ENCODE measurements at places on chromosomes 4 and X.

GRCh38 chr4:123786163-123786915 is 389.7 kb downstream of the SPRY1 start:
- no peak for DNase-seq

GRCh38 chr4:122588453-122589238 is 32.2 kb downstream of the IL21 start:
- no peak for DNase-seq

GRCh38 chr4:55444827-55445226 is 49.1 kb downstream of the TMEM165 start:
- no peak for DNase-seq

- no peak for DNase-seq
These were observed 4.6 kb upstream of the SERTM2 start for GRCh38 chrX:111506826-111507225.

GRCh38 chr4:20640989-20641388 is 59.3 kb upstream of the PACRGL start:
- DNase-seq: no peak

DNA sequence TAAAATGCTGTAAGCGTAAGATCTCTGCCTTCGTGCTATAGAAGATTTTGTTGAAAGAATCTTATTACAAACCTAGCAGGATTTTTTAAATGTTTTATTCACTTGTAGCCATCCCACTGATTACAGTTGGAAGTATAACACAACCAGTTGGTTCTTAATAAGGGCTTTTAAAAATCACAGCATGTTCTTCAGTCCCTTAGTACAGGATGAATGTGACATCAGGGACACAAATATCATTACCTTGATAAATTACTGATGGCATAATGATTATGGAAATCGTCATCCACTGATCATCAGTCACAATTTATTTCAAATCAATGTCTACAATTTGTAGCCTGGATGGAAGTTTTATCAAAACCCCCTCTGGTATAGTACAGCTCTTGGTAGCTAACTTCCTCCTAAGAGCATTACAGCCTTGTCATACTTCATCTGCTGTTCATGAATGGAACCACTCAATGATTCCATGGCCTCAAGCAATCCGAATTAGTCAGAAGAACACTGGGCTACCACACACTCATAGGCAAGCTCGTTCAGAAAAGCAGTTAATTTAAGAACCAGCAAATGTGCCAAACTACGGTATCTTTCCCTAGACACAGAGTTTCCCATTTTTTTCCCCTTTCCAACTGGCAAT is 389.2 kb upstream of the TENM3 start:
- no peak for DNase-seq

DNA sequence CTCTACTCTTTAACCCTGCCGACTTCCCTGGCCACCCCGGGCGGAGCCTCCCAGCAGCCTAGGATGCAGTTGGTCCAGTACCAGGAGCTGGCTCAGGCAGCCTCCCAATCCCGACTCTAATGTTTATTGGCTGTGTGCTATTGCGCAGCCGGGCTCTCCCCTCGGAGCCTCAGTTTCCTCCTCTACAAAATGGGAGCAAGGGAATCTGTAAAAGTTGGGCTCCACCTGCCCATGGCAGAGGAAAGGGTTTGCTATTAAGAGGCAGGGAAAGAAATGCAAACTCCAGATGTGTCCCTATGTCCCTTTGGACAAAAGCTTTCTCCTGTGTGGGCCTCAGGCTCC is 140.8 kb upstream of the PJA1 start:
- no peak for DNase-seq

- DNase-seq: no peak
These were observed 13.7 kb upstream of the DTHD1 start for GRCh38 chr4:36267486-36268268.

GRCh38 chrX:105744291-105744690 is 78.0 kb upstream of the NRK start:
- no peak for DNase-seq

- DNase-seq: no peak
These were observed 29.1 kb downstream of the ANAPC4 start for GRCh38 chr4:25406081-25406692.

- no peak for DNase-seq
These were observed 941.2 kb upstream of the TENM3 start for GRCh38 chr4:181301735-181302710.

DNA sequence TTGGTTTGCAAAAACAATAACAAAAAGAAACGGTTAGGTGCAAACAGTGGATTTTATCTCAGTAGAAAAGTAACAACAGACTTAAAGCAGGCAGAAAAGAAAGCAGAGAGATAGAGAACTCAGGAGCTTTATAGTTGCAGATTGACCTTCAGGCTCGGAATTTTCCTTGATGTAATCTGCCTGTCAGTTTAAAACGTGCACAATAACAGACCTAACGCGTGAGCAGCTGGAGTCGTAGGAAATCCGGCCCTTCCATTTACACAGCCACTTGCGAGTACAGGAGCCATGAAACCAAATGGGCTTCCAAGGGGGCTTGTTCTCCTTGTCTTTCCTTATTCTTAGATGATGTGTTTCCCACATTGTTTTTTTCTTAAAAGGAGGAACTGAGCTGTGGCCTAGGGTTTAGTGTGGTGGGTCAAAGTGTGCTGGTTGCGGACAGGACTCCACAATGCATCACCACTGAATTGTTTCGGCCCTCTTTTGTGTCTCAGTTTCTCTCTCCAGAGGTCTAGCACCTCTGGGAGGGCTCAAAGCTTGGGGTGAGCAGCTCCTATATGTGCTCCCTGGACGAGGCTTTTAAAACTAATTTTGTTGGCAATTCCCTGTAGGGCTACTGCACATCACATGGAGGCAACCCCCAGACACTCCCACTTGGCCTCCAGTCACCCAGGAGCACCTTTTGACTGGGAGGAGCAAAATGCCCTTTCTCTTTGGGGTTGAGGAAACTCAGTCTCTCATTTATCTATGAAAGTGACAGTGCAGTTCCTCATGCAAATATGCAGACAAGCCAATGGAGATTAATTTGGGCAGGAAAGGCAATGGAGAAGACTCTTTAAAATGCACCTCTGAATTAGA is 13.9 kb upstream of the MPP1 start:
- no peak for DNase-seq

- no peak for DNase-seq
These were observed 30.6 kb downstream of the ABHD18 start for GRCh38 chr4:127995776-127996175.

GRCh38 chrX:137707348-137707747 is 141.4 kb downstream of the ZIC3 start:
- no peak for DNase-seq

GRCh38 chr4:162350331-162350730 is 186.5 kb upstream of the FSTL5 start:
- no peak for DNase-seq

- DNase-seq: no peak
These were observed 18.8 kb downstream of the IL3RA start for GRCh38 chrX:1355131-1356046.

GRCh38 chr4:122000849-122001248 is 49.0 kb upstream of the TRPC3 start:
- no peak for DNase-seq

GRCh38 chrX:154443479-154443910 is 446 bp upstream of the FAM50A start:
- DNase-seq: no peak

DNA sequence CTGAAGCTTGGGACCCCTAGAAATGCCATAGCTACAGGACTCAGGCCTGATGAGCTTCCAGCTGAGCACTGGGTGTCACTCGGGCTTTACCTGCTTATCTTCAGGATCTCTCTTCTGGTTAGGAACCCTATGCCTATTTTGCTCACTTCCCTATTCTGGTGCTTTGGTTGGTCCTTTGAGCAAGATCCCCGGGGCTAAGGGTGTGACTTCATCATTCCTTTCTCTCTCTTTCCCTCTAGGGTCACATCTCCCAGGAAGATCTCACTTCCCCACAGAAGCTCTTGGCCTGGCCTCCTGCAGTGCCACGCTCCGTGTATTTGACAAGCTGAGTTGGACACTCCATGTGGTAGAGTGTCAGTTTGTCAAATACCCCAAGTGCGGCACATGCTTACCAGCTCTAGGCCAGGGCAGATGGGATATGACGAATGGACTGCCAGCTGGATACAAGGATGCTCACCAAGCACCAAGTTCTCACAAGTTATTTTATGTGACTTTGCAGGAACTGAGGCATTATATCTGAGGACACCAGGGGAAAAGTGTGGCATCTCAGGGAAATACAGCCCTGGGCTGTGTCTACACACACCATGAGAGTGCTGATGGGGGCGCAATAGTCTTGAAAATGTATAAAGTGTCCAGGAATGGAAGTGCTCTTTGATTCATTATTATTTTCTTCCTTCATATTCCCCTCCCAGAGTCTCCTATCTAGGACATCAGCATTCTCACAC is 21.1 kb downstream of the VSIG4 start:
- no peak for DNase-seq

DNA sequence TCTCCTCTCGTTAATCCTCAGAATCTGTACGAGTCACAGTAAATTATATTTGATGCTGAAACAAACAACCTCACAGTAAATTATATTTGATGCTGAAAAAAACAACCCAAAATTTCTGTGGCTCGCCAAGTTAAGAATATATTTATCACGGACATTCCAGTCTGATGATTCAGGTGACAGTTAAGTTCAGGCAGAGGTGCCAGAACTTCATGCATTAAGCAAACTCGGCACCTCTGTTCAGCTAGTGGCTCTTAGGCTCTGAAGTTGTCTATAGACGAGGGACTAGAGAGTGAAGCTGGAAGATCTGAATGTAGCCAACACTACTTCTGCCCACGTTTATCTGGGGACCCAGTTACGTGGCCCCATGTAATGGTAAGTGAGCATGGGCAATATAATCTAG is 132.2 kb upstream of the AGA start:
- no peak for DNase-seq

DNA sequence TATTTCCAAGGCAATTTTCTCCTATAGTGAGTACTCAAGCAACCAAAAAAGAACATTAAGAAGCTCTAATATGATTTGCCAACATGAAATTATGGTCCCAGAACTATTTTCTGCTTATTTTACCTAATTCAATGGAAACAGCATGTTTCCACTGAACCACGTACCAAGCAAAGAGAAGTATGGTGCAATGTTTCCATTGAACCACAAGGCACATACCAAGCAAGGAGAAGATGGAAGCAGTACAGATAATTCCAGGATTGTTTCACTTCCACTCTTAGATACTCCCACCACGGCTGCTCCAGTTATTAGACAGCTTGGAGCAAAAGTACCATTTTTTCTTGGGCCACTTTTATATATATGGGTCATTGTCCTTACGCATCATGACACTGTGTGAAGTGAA is 164.9 kb downstream of the RNF150 start:
- no peak for DNase-seq

- DNase-seq: no peak
These were observed 205.0 kb upstream of the RPL34 start for GRCh38 chr4:108415389-108415788.

DNA sequence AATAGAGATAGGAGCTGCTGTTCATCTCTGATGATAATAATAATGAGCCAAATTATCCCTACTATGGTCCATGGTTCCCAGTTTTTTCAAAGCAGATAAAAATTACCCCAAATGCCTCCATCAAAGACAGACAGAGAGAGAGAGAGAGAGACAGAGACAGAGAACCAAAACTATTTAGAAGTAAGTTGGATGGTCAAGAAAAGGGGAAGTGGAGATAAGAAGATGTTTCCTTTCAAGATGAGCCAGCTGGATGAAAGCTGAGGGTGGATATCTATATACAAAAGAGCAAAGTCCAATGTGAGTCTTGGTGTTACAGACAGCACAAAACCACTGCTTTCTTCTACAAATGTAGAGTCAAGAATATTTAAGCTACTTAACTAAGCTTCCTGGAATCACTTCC is 173.9 kb downstream of the GRIA3 start:
- no peak for DNase-seq

GRCh38 chr4:139042981-139043460 is 27.4 kb downstream of the NOCT start:
- no peak for DNase-seq

GRCh38 chr4:47359891-47360290 is 103.6 kb downstream of the COMMD8 start:
- DNase-seq: no peak

GRCh38 chrX:9829308-9830267 is 43.4 kb downstream of the SHROOM2 start:
- no peak for DNase-seq

DNA sequence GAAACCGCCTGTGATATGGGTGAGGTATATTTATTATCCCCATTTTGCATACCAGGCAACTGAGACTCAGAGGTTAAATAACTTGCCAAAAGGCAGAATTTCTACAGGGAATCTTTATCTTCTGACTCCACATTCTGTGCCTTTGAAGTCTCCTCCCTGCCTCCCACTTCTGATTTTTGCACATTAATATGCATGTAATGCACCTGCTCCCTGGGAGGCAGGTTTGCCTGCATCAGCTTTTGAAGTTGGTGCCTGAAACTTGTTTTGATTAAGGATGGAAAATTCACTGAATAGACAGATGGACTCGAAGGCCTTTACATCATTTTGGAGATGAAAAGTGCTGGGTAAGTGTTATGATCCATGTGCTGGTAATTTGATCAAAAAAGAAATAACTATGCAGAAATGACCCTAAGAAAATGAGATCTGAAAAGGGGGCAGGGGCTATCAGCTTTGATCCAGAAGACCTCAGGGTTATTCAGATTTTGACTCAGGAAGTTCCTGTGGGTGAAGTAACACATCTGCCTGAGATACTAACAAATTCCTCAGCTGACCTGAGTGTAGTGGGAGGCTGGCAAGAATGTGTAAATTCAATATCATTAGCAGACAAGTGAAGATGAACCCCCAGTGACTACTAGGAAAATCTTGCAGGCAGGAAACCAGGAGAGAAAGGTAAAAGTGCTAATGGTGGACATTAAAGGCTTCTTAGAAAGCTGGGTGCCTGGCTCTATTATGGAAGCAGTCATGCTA is 167.5 kb upstream of the BOD1L1 start:
- no peak for DNase-seq

- DNase-seq: no peak
These were observed 140.1 kb downstream of the EDA2R start for GRCh38 chrX:66498672-66499296.

DNA sequence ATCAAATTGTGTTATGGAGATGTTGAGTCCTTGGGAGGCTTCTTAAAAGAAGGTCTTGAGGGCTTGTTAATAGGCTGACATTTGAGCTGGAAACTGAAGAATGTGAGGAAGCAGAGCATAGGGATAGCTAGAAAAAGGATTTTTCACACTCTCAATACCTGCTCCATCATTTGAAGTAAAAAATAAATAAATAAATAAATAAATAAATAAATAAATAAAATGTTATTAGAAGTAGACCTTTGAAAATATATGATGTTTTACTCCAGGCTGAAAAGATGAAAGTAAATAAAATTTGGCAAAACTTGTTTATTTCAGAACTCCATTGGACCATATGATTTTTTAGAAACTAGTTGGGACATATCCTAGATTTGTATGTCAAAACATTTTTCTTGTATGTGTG is 1757.8 kb upstream of the TENM3 start:
- DNase-seq: no peak
